Activated CD4-positive, alpha-beta memory T cell treated with anti-CD3 and anti-CD28 coated beads for 36 hours (primary cell): ENCODE measurements at places on chromosomes 1 and 21. TPM values are rescaled to one million over a fixed set of nuclear protein-coding genes. Genes with fewer than 3 reads are reported as not detected.

DNA sequence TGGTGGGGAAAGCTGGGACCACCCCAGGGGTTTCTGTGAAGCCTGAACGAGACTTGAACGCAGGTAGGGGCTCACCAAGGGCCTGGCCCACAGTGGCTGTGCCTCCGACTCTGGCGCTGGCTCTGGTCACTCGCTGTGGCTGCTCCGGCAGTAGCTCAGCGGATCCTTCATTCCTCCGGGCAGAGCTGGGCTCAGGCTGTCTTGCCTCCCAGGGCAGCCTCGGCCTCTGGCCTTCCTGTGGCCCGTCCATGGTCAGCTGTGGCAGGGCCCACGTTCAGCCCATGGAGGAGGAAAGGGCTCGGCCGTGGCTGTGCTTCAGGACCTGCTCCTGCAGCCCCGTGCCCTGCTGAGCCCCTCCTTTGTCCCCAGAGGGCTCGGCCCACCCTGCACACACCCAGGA, 162.9 kb upstream of the C1orf174 start:
- no peak for DNase-seq

DNA sequence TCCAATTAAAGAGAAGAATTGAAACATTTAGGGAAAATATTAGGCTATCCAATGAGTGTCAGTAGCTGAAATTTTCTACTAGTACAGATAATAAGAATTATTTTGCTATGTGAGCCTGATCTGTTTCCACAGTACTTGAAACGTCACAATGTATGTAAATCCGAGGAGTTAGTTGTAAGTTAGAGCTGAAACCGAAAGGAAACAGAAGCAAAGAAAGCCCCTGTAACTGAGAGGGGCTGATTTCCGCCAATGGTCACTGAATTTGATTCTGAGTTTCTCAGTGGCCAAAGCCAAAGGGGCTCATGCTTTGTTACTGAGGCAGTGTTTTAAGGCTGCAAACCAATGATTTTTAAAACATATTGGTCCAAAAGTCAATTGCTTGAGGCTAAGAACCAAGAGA, 168.3 kb upstream of the DUSP10 start:
- DNase-seq = no peak

DNA sequence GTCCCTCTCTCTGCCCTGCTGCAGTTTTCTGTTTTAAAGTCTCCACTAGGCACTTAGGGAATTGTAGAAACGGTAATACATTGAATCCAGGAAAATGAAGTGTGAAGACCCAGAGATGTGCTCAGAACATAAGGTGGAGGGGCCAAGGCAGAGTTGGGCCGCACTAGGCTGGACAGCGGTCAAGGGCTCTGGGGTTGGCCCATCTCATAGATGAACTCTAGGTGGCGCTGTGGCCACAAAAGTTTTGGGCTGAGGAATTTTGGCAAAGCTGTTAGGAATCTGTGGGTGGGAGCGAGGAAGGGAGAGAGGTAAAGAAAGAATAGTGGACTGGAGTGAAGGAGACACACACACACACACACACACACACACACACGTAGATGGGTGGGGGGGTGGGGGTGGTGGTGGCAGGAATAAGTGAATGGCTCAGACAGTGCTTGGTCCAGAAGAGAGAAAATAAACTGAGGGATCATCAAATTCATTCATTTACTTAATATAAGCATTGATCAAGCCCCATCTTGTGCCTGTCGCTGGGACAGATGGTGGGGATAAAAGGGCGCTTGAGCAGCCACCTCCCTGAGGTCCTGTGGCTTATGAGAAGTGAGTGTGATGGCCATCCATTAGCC, 258.5 kb downstream of the TRABD2B start:
- DNase-seq = no peak

GPR25 gene
- total RNA-seq = not detected

RIMS3 gene
- 3.7 TPM for total RNA-seq

DNA sequence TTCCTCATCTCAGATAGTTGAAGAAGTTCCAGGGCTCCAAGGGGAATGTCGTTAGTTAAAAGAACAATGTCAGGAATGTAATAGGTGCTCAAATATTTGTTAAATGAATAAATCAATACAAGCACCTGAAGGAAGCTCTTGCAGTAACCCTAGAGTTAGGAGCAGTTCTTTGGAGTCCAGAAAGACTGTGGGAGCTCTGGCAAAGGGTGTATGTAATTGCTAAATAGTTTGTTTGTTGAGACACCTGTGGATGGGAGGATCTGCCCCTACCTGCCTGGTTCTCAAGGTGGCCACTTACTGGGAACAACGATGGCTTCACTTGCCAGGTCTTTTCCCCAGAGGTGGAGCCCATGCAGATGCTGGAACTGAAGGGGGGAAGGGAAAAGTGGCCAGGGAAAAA, 27.5 kb upstream of the JUN start:
- DNase-seq = no peak

- DNase-seq = no peak
These were observed 3.1 kb downstream of the S100A8 start for GRCh38 chr1:153387785-153388184.

DNA sequence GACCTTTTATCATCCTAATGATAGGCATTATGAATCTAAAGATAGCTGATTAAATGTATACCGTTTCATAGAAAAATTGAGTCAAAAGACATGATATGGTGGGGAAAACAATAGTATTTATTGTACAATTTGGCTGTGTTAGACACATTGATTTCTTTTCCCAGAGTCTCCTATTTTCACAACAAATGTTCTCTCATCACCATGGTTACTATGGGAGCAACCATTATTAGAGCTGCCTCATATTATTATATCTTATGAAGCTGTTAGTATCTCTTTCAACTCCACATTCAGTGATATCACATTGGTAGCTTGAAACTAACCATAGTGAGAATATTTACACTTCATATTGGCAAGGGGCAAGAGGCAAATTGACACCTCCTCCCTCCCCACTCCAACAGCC, 10.7 kb upstream of the CTH start:
- DNase-seq = no peak

- no peak for DNase-seq
These were observed 918.1 kb downstream of the ADGRL2 start for GRCh38 chr1:82718719-82719419.

LCE3D gene
- total RNA-seq = not detected

CFAP141 gene
- total RNA-seq = not detected

DNA sequence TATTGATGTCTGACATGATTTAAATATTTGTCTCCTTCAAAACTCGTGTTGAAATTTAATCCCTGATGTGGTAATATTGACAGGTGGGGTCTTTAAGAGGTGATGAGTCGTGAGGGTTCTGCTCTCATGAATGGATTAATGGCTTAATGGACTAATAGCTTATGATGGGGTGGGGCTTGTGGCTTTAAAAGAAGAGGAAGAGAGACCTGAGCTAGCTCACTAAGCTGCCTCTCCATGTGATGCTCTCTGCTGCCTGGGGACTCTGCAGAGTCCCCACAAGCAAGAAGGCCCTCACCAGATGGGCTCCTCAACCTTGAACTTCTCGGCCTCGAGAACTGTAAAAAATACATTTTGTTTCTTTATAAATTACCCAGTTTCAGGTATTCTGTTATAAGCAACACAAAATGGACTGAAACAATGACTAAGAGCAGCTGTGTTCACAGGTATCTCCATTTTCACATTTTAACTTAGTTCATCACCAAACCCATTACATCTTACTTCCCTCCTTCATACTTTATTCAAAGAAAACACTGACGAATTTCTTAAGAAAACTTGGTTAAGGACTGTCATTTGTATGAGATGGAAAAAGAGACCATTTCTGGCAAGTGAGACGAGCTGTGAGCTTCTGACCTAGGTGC, 12.1 kb upstream of the AIM2 start:
- no peak for DNase-seq

DNA sequence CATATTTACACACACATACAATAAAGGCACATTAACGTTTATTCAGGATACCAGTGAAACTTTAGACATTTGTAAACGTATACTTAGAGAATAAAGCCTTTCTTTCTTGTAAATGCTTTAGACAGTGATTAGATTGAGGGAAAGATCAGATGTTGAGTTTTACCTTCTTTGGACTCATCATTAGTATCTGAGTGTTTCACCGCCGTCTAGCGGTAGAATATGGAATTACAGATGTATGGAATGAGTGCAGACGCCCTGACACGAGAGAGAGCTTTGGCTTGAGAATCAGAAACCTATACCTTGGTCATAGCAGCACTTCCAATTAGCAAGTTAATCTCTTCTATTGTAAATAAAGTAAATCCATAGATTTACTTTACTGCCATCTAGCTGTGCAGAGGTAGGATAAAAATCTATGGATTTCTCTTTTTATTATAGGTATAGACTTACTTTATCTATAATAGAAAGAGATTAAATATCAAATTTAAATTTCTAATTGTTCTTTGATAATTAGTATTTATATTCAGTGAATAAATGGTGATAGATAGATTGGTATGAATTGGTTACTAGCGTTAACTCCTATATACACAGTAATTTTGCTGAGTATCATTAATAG, 12.6 kb downstream of the FLG2 start:
- peak; percentile 46 for DNase-seq
